ENCODE measurements at places on chromosomes 11 and 22. TPM values are rescaled to one million over a fixed set of nuclear protein-coding genes. Genes with fewer than 3 reads are reported as not detected.

GRCh38 chr11:94964934-94965333 is 8.4 kb downstream of the CWC15 start:
- no peaks in the 10 kb centered on the region for H3K27me3 ChIP-seq
- no peaks in the 10 kb centered on the region for H3K4me1 ChIP-seq

- DNase-seq, result no peak
- 0 out of 2 replicates have a peak, but pooled peaks cover 3% of the 10 kb centered on the region for H3K36me3 ChIP-seq
- no peaks in the 10 kb centered on the region for H3K27me3 ChIP-seq
- no peaks in the 10 kb centered on the region for H3K4me1 ChIP-seq
- no peak overlapping the region for H3K4me3 ChIP-seq
- no peak overlapping the region for H3K27ac ChIP-seq
Measured at GRCh38 chr22:29353286-29353685, 35.1 kb downstream of the AP1B1 start.

GRCh38 chr11:44972746-44973435 is 22.2 kb upstream of the TP53I11 start:
- H3K27ac ChIP-seq, result no peak overlapping the region
- no peak overlapping the region for H3K4me3 ChIP-seq
- H3K4me1 ChIP-seq, result peaks cover 17% of the 10 kb centered on the region

- no peaks in the 10 kb centered on the region for H3K36me3 ChIP-seq
- peaks cover 4% of the 10 kb centered on the region for H3K27me3 ChIP-seq
- no peak overlapping the region for H3K27ac ChIP-seq
- no peak for DNase-seq
- no peaks in the 10 kb centered on the region for H3K4me1 ChIP-seq
Measured at GRCh38 chr11:78985663-78986062, 411.0 kb upstream of the NARS2 start.

GRCh38 chr11:128551058-128551457 is 36.3 kb downstream of the ETS1 start:
- H3K27me3 ChIP-seq, result no peaks in the 10 kb centered on the region
- H3K36me3 ChIP-seq, result no peaks in the 10 kb centered on the region
- H3K4me1 ChIP-seq, result no peaks in the 10 kb centered on the region
- no peak overlapping the region for H3K4me3 ChIP-seq
- no peak overlapping the region for H3K27ac ChIP-seq

GRCh38 chr22:44407987-44408828 is 89.8 kb downstream of the RTL6 start:
- H3K4me3 ChIP-seq, result no peak overlapping the region
- H3K4me1 ChIP-seq, result no peaks in the 10 kb centered on the region
- H3K27me3 ChIP-seq, result no peaks in the 10 kb centered on the region
- no peak for DNase-seq
- H3K27ac ChIP-seq, result no peak overlapping the region

DNA sequence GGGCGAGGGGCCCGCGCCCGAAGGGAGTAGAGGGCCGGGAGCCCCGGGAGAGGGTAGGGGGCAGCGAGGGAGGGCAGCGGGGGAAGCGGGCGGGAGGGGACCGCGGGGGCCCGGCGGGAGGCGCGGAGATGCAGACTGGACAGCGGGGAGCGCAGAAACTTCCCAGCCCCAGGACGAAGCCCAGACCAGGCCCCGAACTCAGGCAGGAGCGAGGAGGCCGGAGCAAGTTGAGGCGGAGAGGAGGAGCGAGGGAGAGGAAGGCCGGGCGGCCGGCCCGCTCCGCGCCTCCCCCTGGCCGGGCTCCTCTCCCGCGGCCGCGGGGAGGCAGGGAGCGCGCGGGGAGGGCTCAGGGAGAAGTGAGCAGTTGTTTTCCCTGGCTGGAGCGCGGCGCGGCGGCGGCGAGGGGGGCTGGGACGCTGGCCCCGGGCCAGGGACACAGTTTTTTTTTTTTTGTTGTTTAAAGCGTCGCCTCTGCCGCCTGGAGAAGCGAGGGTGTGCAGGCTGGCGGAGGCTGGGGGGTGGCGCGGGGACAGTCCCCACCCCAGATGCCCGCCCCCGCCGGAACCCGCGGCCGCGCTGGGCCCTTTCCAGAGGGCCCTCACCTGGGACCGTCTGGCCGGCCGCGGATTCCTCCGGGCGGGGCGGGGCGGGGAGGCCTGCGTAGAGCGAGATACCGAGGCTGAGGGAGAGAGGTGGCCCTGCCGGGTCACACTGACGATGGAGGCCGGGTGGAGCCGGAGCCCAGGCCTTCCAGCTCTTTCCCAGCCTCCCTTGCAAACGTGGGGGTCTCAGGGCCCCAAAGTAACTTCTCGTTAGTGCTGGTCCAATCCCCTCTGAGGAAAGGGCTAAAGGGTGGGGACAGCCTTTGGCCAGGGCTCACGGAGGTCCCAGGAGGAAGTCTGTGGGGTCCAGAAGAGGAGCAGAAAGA is at the start of gene LTBP3:
Gene LTBP3 (minus strand): TSS at position 358 of the 928 bp plus-strand sequence. CDS start 400 bp downstream, outside the sequence.
- DNase-seq, result no peak
- peak within 1 kb of the TSS; percentile 60 for H3K4me3 ChIP-seq
- H3K27me3 ChIP-seq, result no peaks in the 10 kb centered on the region
- H3K27ac ChIP-seq, result peak within 1 kb of the TSS; percentile 90
- no peaks in the 10 kb centered on the region for H3K36me3 ChIP-seq
- H3K4me1 ChIP-seq, result peaks cover 69% of the 10 kb centered on the region

DNA sequence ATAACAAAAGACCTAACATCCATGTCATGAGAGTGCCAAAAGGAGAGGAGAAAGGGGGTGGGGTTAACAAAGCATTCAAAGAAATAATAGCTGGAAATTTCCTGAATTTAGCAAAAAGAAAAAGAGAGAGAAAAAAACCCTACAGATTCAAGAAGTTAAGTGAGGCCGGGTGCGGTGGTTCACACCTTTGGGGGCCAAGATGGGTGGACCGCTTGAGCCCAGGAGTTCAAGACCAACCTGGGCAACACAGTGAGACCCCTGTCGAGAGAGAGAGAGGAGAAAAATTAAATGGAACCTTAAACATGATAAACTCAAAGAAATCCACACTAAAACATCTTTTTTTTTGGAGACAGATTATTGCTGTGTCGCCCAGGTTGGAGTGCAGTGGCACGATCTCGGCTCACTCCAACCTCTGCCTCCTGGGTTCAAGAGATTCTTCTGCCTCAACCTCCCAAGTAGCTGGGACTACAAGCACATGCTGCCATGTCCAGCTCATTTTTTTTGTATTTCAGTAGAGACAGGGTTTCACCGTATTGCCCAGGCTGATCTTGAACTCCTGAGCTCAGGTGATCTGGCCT is 8.9 kb upstream of the CLDN5 start:
- no peaks in the 10 kb centered on the region for H3K4me1 ChIP-seq
- no peak overlapping the region for H3K27ac ChIP-seq
- H3K27me3 ChIP-seq, result no peaks in the 10 kb centered on the region

Gene HBG1
- total RNA-seq, result 2.3 TPM

Gene APOA4
- not detected for total RNA-seq

Gene TRPC6
- not detected for total RNA-seq
